ENCODE measurements at places on chromosomes 5 and 9.

- peak; percentile 88 for DNase-seq
Measured at GRCh38 chr9:79664375-79664831, 92.6 kb downstream of the TLE4 start.

GRCh38 chr9:26727471-26727870 is 165.1 kb downstream of the CAAP1 start:
- no peak for DNase-seq

DNA sequence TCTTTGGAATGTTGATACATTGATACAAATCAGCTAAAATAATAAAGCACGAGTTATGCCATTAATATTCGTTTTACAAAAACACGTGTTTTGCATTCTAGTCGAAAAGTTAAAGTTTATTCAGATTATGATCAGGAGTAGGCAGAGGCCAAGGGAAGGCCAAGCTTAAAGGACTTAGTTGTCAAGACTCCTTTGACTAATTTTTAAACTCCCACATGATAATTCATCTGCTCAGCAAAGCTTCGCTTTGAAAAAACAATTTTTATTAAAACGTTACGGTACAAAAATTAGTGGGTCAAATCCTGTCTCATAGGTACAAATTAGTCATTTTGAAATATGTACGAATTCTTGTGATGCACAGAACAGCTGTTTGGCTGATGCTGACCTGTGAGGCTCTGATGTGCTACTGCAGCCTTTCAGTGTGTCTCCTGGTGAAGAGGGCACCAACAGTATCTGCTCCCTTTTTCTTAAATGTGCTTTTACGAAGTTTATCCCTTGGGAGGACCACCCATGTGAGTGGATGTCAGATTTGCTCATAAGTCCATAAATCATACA is 23.0 kb upstream of the NR3C1 start:
- DNase-seq: no peak

- DNase-seq: no peak
Measured at GRCh38 chr5:134982230-134982629, 14.5 kb downstream of the CATSPER3 start.

- DNase-seq: no peak
Measured at GRCh38 chr9:6620353-6620752, 25.2 kb downstream of the GLDC start.

DNA sequence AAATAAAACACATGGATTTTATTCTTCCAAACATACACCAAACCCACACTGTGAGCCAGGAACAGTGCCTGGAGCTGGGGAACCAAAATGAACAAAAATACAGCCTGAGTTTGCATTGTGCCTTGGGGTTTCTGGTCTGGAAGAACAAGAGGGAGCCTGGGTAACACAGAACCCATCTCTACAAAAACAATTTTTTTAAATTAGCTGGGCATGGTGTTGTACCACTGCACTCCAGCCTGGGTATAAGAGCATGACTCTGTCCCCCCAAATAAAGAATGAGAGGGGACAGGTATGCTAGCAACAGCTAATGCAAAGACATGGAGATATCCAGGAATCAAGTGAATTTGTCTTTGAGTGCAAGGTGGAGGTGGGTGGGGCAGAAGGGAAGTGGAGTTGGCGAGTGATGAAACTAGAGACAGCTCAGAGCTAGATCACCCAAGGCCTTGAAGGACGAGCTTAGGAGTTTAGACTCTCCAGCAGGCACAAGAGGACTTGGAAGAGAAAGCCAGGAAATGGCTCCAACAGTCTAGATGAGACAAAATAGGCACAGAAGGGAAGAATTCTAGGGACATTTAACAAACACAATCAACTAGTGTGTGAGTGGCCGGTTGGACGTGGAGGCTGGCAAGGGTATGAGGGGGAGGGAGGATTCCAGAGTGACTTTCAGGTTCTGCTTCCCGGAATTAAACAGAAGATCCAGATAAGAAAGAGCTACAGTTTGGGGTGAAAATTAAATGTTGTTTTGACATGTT is 47.4 kb downstream of the FNBP1 start:
- DNase-seq: no peak

GRCh38 chr9:77856615-77857014 is 175.0 kb downstream of the GNAQ start:
- no peak for DNase-seq

- no peak for DNase-seq
Measured at GRCh38 chr5:5387777-5388176, 34.7 kb upstream of the ICE1 start.

DNA sequence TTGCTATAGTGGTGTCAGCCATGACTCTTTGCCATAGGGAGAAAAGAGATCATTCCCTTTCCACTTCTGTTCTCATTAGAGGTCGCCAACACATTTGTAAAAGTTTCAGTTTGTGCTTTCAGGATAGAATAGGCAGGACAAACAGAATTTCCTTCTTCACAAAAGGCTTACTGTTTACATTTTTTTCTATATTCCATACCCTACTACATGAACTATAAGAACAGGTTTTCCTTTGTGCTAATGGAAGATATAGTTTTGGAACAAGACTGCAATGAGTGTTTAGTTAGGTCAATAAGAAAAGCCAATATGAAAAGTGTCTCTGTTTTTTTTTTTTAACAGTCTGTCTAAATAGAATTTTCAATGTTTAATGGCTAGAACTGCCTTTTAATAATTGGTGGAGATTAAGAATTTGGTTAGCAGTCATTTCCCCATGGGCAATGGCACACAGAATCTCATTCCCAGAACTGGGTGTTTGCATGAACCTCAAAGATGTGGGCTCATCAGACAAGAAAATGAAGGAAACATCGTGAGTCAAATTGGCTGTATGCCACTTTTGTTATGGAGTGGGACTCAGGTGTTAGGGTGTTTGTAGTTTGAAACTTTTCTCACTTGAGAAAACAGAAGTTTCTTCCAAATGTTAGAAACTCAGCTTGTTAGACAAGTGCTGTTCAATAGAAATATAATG is 75.2 kb upstream of the PRLR start:
- no peak for DNase-seq

DNA sequence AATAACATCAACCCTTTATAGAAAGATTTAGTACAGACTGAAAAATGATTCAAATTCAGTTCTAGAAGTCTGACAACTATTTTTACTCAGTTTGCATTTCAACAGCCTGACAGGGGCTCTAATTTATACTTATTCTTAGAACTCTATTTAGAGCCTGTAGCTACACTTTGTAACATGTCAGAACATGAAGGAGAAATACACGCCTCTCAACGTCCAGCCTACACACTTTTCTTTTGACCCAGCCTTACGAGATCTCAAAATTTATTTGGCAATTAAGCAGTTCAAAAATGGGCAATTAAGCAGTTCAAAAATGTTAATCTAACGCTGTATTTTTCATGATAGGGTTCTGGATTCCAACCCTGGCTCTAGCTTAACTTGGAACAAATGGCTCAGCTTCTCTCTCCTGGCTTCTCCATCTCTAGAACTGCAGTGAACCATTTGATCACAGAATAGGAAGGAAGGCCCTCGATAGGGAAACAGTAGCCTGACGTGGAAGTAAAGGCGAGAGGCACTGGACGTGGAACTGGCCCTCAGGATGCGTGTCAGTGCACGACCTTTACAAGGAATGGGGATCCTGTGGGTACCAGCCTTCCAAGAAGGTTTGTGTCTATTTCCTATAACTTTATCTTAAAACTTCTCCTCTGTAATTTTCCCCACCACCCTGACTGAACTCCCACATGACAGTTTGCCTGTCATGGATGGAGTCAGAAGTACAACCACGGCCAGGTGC is 66.4 kb downstream of the PRRT1B start:
- no peak for DNase-seq

DNA sequence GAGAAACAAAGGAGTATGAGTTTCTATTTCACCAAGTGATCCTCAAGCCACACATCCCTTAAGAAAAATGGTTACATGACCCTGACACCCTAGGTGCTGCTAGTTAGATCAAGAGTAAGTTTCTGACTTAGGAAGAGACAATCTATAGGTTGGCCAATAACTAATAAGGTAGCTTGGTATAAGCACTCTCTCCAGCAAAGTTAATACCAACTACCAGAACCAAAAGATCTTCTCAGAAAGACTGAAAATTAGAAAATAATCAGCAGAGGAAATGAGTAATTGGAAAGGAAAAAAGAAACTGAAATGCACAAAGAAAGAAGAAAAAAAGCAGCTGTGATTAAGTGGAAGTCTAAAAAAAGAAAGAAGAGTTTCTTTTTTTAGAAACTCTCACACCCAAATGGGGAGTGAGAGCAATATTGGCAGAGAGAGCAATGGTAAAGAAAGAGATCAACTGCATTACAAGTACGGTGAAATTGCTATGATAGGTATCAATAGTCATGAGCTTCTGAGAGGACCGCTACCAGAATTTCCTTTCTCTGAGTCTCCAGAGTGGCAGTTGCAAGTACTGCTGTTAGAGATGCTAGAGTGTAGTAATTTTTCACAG is 195.5 kb downstream of the TMEM167A start:
- no peak for DNase-seq

GRCh38 chr9:95003689-95004410 is 277.4 kb downstream of the AOPEP start:
- DNase-seq: peak; percentile 60

GRCh38 chr9:85527331-85528020 is 214.3 kb downstream of the AGTPBP1 start:
- no peak for DNase-seq

- no peak for DNase-seq
Measured at GRCh38 chr5:153700940-153701339, 210.5 kb downstream of the GRIA1 start.

GRCh38 chr5:73189871-73190376 is 16.9 kb downstream of the TMEM174 start:
- peak; percentile 23 for DNase-seq

DNA sequence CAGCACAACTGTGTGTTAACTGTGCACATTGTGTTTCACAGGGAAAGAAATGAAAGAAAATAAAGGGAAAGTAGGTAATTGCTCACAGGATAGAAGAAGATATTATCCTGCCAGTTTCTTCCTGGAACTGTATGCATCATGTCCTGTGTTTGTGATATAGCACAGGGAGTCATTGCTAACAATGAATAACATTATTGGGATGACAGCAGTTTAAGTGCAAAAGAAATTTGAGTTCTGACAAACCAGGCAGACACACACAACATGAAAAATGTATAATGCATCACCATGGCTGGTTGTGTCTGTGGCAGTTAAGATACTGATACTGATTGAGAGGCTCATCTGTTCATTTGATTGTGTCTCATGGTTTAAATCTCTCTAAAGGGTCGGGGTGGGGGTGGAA is 145.4 kb downstream of the SPATA31D1 start:
- no peak for DNase-seq

GRCh38 chr9:131578731-131579504 is 33.6 kb downstream of the PRRT1B start:
- DNase-seq: no peak

- no peak for DNase-seq
Measured at GRCh38 chr5:44329716-44330115, 59.5 kb downstream of the FGF10 start.

DNA sequence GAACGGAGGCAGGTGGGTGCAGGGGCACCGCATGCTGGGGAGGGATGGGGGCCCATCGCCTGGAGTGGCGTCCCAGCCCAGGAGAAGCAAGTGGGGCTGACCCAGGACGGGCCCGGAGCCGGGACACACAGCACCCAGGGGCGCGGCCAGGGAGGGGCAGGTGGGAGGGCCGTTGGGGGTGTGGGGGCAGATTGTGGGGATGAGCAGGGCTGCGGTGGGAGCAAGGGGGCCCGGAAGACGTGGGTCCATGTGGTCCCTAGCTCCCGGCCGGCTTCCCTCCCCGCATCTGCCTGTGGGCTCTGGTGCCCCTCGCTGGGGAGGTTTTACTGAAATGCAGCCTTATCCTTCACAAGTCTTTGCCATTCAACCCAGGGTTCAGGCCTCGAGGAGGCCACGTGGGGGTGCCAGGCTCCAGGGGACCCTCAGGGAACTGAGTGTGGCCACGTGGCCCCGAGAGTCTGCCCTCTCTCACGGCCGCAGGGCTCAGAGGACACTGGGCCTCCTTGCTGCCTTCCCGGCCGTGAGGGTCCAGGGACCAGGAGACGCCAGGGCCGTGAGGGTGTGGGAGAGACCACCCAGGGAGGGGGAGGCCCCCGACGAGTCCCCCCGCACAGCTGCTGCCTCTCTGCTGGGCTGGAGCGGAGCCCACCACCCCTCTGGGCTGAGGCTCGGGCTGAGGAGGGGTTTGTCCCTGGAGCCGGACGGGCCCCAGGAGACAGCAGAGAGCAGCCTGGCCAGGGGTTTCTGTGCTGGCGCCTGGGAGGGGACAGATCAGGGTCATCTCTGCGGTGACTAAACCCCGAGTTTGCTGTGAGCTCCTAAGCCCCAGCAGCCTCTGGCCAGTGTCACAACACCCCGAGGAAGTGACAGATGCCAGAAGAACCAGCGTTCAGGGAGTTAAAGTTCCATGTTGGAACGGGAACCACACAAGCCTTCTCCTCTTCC is 35.2 kb downstream of the SLC9A3 start:
- no peak for DNase-seq

- no peak for DNase-seq
Measured at GRCh38 chr5:141516672-141517025, 27.8 kb downstream of the PCDHGC5 start.

- DNase-seq: no peak
Measured at GRCh38 chr9:126587187-126588185, 26.2 kb upstream of the LMX1B start.
